Cardiac ventricle fibroblast (primary cell): ENCODE measurements at places on chromosomes 11 and 22. TPM values are rescaled to one million over a fixed set of nuclear protein-coding genes. Genes with fewer than 3 reads are reported as not detected.

Gene PTPRCAP
- not detected in 2 replicates for total RNA-seq

Gene MAP6
- total RNA-seq = 2.1 and 3.7 TPM in 2 replicates

Gene GRK3
- 0.56 and 5.0 TPM in 2 replicates for total RNA-seq

Gene ARHGAP20
- 1.9 TPM in 2 replicates for total RNA-seq

Gene ZNF280B
- total RNA-seq = 0.24 and 0.37 TPM in 2 replicates
